MCF 10A (cell line): ENCODE measurements at places on chromosomes 1 and 21. TPM values are rescaled to one million over a fixed set of nuclear protein-coding genes. Genes with fewer than 3 reads are reported as not detected.

RNU1-1 gene
- total RNA-seq: 1,539 and 1,606 TPM in 2 replicates

ZZZ3 gene
- total RNA-seq: 68.1 and 83.9 TPM in 2 replicates

SLC6A17 gene
- 0.20 TPM in 1 of 2 replicates, not detected in the other for total RNA-seq

CRABP2 gene
- 0.98 and 1.9 TPM in 2 replicates for total RNA-seq

STIL gene
- total RNA-seq: 8.8 and 12.6 TPM in 2 replicates

BACH1 gene
- 69.3 and 76.6 TPM in 2 replicates for total RNA-seq

TSPAN2 gene
- 0.42 TPM in 1 of 2 replicates, not detected in the other for total RNA-seq

AQP10 gene
- not detected in 2 replicates for total RNA-seq

EPHX1 gene
- total RNA-seq: 25.0 and 35.8 TPM in 2 replicates

S100A7A gene
- total RNA-seq: not detected in 2 replicates

- no peak for DNase-seq
Observed at GRCh38 chr1:20376171-20376570, 85.5 kb downstream of the VWA5B1 start.

DNA sequence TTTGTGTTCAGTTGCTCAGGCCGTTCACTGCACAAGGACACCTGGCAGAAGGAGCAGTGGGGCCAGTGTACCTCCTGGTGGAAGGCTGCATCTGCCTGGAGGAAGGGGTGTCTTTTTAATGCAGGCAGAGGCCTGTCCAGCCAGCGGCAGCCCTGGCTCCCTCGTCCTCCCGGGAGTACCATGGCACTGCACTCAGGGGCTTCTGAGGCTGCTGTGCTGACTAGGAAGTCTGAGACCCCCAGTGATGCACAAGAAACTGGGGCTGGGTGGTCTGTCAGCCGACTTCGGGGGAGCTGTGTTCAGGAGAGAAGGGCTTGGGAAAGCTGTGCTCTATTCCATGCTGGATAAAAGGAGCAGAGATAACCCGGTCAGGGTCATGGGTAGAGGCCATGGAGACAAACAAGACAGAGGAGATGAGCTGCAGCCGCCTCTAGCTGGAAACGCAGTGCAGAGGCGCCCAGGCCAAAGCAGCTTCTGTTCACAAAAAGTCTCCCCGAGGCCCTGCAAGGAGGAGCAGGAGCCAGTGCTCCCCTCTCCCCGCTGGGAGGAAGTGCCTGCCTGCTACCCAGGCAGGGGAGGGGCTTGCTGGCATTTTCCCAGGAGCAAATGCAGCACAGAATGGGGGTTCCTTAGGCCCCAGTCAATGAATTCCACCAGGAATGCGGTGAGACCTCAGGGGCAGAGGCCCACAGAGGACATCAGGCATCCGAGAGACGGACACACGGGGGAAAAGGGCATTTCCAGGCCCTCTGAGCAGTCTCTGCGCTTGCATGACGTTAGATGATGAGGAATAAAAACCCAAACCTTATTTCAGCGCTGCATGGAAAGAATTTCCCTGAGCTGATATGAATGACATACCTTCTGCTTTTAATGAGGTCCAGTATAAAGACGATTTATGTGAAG lies 17.2 kb upstream of the C2CD2 start:
- DNase-seq: no peak

GRCh38 chr1:222390181-222390580 lies 157.7 kb downstream of the HHIPL2 start:
- no peak for DNase-seq

DNA sequence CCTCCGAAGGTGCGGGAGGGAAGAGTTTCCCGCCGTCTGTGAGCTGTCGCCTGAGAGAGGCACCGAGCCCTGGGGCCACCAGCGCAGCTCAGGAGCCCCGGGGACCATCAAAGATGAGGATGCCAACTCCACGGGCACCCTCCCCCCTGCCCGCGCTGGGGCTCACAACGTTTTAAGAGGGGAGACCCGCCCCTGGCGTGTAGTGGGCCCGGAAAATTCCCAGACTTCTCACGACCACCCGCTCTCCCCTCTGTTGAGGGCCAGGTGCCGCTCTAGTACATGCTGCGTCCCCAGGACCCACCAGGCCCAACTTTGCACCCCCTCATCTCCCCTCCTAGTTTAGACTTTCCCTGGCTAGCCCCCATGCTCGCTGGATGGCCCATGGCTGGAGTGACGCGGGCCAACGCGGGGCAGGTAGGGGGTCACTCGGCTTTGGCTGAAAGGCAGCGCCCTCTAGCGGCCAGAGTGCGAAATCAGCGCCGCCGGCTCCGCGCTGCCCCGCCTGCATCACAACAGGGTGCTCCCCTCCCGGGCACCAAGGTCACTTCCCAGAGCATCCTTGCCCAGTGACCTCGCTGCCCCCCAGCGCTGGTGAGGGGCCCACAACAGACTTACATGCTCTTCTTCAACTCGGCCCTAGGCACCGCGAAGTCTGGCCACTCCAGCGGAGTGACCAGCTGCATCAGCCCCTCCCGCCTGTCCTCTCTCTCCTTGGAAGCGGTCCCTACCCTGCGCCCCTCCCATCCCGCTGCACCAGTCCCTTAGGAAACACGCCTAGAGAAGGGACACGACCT lies 1.8 kb downstream of the CD160 start:
- peak; percentile 73 for DNase-seq

DNA sequence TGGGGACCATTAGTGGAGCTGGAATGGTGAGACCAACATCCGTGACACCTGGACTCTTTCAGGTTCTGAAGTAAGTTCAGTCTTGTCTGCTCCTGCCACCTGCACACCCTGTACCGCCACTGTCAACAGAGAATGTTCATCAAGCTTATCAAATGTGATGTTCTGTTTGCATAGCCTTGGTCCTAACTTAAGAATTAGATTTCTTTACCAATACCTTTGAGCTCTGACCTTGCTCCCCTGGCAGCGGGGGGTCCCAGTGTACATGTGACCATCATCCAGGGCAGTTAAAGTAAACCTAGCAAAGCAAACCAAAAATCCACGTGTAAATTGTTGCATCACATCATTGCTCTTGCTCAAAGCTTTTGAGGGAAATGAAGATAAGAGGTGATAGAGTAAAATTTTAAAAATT lies 14.5 kb downstream of the SLC25A33 start:
- no peak for DNase-seq

DNA sequence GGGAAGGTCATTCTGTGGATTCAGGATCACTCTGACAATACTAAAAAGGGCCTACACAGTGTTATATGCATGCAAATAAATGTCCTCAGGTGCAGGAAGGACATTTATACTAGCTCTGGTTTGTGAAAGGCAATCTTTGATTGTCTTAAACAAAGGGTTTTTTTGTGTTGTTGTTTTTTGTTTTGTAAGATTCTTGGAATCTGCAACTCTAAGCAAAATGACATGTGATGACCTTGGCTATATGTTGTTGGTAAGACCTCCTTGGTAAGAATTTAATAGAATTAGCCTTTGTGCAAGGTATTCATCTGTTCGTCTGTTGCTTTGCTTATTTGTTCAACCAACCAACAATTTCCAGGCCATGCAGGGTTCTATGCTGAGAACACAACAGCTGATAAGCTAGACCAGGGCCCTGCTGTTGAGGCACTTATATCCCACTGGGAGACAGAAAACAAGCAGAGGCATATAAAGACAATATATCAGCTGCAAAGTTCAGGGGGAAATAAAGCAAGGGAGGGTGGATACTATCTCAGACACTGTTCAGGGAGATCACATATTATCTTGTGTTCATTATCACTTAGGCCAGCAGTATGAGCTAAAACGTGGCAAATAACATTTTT lies 60.3 kb downstream of the FH start:
- DNase-seq: no peak

GRCh38 chr1:154607106-154607608 lies 829 bp downstream of the ADAR start:
- DNase-seq: peak; percentile 42

DNA sequence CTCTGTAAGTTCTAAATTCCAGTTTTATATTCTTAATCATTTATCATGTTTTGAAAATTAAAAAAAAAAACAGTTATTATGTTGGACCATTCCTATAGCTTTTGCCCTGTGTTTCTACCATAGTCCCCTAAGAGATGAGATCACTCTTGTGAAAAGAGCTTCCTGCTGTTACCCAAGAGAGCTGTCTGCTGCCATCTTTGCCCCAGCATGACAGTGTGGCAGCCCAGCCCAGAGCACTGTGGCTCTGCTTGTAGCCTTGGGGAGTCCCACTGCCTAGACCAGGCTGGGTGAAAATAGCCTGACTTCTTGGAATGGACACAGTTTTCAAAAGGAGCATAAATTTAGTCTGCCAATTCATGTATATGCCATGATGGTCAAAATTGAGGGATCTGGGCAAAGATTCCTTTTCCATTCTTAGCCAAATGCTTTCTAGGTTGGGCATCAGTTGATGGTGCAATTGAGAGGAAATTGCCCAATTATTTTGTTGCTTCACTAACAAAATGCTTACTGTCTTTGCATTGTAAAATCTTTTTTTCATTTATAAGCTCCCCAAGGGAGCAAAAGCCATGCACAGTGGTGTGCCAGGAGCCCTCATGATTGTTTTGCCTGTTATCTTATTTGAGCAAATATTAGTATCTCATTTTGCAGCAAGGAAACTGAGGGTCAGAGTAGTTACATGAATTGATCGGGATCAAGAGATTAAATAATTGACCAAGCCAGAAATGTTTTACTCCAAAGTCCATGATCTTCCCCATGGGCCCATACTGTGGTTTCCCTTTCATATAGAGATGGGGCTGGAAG lies 72.8 kb downstream of the ETS2 start:
- peak; percentile 74 for DNase-seq

- no peak for DNase-seq
Observed at GRCh38 chr1:31412205-31412604, 808 bp upstream of the SERINC2 start.

- DNase-seq: peak; percentile 2
Observed at GRCh38 chr1:107899655-107900054, 65.3 kb downstream of the VAV3 start.

DNA sequence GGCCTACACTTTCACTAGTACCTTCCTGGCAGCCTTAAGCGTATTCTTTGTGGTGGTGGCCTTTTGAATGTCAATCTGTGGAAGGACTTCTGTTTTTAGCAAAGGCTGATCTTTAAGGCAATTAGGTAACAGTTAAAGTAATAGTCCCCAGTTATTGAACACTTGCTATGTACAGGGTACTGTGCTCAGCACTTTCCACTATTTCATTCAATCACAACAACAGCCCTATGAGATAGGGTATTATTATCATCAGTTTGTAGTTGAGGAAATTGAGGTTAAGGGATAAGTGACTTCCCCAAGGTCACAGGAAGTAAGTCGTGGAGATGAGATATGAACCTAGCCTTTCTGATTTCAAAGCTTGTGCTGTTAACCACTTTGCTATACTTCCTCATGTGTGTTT lies 185.7 kb downstream of the ST6GALNAC3 start:
- no peak for DNase-seq

GRCh38 chr1:35568975-35569395 lies 4.1 kb upstream of the TFAP2E start:
- DNase-seq: peak; percentile 77

- no peak for DNase-seq
Observed at GRCh38 chr1:52281518-52281917, 84.5 kb downstream of the CC2D1B start.
